ENCODE measurements at places on chromosomes 12 and 14.
A peak's percentile ranks its signal among the peaks of the same experiment; 100 is the strongest.

DNA sequence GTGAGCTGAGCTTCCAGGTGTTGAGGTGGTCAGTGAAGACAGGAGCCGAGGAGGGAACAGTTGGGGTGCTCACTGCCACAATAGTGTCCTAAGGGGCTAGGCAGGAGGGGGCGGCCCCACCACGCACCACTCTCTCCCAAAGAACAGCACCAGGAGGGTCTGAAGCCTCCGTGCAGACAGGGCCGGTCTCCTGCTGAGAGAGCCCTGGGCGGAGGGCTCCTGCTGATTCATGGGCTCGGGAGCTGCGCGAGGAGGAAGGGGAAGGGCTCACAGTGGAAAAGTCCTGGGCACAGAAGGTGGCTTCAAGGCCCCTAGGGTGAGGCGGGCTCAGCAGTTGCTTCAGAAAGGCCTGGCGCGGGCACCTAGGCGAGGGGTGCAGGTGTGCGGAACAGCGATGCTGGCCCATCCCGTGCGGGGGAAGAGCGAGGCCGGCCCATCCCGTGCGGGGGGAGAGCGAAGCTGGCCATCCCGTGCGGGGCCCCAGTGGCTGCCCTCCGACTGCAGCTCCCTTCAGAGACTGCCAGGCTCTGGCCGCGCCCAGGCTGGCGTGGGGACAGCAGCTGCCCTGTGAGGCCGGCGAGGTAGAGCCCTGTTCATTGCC lies 176.7 kb downstream of the ADGRD1 start:
- no peak for DNase-seq

- DNase-seq, result no peak
Measured at GRCh38 chr12:66206141-66206540, 17.1 kb downstream of the IRAK3 start.

GRCh38 chr12:6069437-6070093 lies 54.9 kb downstream of the VWF start:
- DNase-seq, result peak; percentile 30

DNA sequence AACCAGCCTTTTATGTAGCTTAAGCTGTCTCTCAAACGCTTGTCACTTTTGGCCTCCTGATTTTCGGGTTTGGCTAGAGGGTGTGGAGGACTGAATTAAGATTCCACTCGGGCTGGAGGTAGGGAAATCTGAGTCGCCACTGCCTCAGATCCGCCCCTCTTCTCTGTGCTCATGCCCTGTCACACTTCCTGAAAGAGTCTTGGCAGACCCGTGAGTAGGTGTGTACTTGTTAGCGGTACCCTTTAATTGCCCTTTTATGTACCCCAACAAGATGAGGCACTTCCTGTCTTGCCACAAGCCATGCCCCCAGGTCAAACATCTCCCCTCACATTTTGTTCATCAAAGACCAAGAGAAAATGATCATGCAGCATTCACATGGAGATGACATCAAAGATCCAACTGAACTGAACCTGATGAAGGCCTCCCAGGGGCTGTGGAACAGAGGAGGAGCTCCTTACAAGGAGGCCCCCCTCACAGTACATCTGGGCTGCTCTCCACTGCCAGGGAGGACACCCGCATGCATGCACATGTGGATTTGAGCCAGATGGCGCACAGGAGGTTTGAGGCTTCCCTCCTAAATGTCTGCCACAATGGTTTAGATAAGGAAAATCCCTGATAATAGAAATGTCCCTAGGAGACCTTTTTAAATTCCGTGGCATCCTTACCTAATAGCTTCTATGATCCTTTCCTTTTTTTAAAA lies 86.5 kb upstream of the CDKN3 start:
- DNase-seq, result no peak

DNA sequence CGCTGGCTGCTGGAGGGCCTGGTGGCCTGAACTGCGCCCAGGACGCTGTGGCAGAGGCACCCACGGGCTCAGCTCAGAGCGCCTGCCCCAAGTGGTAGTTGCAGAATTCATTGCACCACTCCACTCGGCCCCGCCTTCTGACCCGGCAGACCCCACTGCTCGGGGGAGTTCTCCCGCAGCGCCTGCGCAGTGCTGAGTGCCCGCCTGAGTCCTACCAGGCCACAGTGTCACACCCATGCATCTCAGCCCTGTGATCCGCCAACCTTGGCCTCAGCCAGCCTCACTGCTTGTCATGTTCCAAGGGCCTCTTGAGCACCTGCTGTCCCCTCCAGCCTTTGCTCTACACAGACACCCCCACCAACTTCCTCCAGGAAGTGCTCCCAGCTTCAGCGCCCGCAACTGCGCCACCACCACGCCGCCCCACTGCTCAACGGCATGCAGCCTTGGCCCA lies 12.2 kb downstream of the DEGS2 start:
- DNase-seq, result peak; percentile 66

- DNase-seq, result no peak
Measured at GRCh38 chr12:52432559-52433207, 1.5 kb downstream of the KRT75 start.

- DNase-seq, result no peak
Measured at GRCh38 chr12:8698132-8698851, 501 bp downstream of the RIMKLB start.

- peak; percentile 60 for DNase-seq
Measured at GRCh38 chr12:53251477-53252348, 16.4 kb upstream of the ESPL1 start.

- no peak for DNase-seq
Measured at GRCh38 chr14:89634037-89634436, 217.0 kb upstream of the FOXN3 start.

DNA sequence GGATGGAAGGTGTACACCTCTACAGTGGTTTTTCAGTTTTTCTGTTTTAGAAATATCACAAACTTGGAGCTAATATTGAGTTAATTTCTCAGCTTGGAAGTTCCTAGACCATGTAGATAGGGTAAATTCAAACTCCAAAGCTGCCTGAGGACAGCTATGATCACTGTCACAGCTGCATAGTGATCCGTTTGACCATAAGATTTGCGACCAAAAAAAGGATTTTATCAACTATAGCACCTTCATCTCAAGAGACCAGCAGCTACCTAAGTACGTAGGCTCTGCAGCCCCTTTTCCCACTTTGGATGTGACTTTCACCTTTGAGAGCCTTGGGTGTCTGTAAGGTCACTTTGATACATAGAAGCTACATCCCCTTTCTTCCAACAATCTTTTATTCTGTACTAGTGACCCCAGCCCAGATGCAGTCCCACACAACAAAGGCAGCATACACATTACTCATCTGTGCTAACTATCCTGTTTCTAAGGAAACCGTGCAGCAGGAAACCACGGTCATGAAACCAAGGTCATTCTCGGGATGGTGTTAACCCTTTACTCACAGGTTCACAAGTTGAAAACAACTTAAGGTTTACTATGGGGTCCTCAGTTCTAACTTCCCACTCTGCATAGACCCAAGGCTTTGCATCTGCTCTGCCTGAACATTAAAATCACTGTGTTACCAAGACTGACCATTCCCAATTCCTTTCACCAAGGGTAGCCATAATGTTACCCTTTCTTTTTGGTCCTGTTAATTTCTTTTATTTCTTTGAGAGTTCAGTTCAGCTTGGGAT lies 75.4 kb downstream of the IFT81 start:
- DNase-seq, result peak; percentile 49

DNA sequence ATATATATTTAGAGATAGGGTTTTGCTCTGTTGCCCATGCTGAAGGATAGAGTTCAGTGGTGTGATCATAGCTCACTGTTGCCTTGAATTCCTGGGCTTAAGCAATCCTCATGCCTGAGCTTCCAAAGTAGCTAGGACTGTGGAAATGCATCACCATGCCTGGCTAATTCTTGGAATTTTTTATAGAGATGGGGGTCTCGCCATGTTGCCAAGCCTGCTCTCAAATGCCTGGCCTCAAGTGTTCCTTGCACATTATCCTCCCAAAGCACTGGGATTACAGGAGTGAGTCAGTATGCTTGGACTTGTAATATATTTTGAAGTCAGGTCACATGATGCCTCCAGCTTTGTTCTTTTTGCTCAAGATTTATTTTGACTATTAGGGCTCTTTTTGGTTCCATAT lies 178.0 kb downstream of the RPAP3 start:
- no peak for DNase-seq

DNA sequence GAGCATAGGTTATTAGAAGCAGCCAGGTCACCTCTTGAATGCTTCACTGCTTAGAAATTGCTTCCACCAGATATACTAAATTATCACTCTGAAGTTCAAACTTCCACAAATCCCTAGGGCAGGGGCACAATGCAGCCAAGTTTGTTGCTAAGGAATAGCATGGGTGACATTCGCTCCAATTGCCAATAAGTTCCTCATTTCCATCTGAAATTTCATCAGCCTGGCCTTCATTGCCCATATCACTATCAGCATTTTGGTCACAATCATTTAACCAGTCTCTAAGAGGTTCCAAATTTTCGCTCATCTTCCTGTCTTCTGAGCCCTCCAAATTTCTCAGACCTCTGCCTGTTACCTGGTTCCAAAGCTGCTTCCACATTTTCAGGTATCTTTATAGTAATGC lies 356.1 kb downstream of the DAD1 start:
- DNase-seq, result no peak

DNA sequence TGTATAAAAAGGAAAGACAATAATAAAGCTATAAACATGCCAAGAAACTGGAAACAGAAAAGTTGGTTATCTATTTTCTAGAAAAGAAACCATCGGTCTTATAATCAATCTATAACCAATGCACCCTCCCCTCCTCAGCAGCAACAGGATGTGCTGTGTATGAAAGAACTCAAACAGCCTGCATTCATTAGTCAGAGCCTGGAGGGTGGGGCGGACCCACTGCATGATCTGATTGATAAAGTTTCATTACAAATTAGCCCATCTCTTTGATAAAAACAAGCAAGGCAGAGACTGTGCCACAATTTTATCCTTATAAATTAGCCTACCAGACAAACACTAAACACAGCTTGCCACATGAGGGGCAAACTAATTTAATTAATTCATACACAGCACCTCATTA lies 448.1 kb downstream of the BCAT1 start:
- no peak for DNase-seq

DNA sequence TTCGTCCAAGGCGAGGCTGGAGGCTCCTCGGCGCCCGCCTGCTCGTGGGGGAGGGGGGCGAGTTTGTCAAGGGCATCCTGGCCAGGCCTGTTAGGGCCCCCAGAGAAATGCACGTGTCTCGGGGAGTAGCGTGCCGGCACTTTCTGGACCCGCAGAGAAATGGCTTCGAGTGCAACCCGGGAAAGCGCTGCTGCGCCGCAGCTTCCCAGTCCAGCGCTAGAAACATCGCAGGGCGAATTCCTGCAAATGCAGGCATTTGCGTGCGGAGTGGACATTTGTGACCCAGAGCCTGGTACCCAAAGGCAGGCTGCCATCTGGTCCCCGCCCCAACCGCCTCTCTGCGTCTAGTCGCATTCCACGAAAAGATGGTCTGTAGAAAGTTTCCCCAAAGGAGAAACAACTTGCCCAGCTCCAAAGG lies 756 bp downstream of the LGR5 start:
- no peak for DNase-seq
